ENCODE measurements at places on chromosomes 11 and 22.

- DNase-seq: peak; percentile 73
Measured at GRCh38 chr11:119474682-119475596, 52.0 kb upstream of the THY1 start.

DNA sequence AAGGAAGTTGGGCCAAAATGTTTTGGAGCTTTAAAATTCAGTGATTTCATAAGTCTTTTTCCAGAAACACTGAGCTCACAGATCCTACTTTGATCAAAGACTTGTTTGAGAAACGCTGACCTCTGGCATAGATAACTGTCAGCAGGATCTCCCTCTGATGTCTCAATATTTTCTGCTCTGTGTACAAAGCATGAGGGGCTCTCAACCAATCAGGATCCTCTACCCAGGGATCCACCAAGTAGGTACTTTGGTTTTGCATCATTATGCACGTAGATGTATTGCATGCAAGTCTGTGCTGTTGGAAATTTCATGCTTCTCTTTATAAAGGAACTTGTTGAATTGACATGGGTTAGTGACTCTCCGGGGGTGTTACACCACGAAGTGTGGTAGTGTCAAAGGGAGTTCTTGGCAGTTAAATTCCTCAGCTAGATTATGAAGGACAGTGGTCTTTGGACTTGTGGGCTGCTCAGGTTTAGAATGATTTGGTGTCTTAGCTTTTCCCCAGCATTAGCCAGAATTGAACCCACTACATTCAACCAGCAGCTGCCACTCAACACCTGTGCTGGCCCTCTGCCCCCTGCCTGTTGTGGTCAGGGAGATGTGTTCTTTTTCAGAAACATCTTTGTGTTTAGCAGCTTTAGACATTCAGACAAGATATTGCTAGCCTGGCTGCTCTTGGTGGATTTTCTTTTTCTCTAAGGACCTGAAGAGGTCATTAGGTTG lies 1.7 kb upstream of the DIXDC1 start:
- no peak for DNase-seq

- DNase-seq: peak; percentile 94
Measured at GRCh38 chr22:49760280-49760629, 67.4 kb downstream of the BRD1 start.

GRCh38 chr22:48366056-48366455 lies 1461.6 kb downstream of the BRD1 start:
- DNase-seq: no peak

DNA sequence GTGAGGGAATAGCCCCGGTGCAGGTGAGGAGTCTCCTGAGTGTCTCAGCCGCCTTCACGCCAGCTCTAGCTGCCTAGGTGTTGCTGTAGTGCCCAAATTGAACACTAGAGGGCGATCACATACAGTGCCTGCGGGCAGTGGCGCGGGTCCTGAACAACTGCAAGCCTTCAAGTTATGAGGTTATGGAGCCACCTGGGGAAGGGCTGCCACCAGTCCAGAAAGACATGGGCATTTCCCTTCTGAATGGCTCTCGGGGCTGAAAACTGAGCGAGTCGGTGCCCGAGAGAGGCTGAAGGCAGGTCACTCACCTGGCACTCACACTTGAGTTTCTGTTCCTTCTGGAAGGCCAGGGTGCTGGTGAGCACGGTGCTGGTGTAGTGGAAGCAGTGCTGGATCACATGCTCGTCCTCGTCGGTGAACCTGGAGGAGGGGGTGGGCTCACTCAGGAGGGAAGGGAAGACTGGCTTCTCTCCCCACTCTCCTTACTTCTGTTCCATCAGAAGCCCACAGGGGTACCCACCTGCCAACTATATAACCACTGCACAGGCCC lies 88.4 kb downstream of the PDE2A start:
- peak; percentile 80 for DNase-seq

DNA sequence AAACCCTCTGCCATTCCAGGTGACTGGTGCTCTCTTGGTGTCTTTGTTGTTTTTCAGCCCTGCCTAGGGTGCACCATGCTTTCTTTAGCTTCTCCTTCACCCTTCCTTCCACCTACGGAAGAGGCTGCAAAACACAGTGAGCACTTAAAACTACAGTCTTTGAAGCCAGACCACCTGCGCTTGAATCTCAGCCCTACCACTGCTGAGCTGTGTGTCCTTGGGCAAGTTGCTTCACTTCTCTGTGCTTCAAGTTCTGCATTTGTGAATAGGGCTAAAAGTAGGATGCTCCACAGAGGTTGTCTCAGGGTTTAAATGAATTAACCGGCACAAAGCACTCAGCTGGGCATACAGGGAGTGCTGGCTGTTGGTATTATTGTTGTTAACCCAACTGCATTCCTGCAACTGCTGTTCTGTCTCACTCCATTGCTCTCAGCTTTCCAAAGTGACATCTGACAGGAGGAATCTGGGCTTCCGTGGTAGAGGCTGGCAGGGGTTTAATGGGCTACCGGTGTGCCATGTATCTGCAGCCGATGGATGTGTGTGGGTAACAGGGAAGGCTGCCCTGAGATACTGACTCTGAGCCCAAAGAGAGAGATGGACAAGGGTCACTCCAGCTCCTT lies 139.3 kb downstream of the FBXO7 start:
- DNase-seq: no peak

- no peak for DNase-seq
Measured at GRCh38 chr11:22976146-22976545, 115.9 kb upstream of the CCDC179 start.

DNA sequence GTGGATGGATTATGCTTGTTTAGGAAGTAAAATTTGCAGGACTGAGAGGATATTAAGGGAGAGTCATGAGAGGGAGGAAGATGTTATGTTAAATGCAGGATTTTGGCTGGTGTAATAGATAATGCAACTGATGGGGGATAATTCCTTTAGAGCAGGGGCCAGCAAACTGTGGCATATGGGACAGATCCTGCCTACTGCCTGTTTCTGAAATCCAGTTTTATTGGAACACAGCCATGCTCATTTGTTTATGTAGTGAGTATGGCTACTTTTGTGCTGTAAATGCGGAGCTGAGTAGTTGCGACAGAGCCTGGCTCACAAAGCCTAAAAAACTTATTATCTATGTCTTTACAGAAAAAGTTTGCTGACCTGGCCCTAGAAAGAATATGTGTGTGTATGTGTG lies 66.6 kb upstream of the MPPED2 start:
- DNase-seq: peak; percentile 12

- DNase-seq: peak; percentile 95
Measured at GRCh38 chr22:43923631-43924464, at the start of gene PNPLA3. PNPLA3 (plus strand) TSS chr22:43923805; CDS start chr22:43923912, 107 bp downstream.

DNA sequence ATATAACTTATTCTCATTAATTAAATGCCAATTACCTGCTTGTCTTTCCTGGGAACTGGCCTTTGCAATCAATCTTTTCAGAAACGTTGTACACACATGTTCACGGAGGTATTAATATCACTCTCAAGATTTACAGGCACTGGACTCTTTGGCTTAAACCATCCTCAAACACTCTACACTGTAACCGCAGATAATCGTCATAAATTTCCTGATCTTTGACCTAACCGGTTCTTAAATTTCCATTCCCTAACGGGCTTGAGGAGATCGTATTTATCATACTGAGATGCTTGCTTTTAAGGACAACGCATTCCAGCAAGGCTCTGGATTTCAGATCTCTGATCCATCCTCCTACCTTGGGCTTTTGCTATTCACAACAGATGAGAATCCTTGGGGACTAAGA lies 72.8 kb downstream of the ARL14EP start:
- DNase-seq: peak; percentile 24

DNA sequence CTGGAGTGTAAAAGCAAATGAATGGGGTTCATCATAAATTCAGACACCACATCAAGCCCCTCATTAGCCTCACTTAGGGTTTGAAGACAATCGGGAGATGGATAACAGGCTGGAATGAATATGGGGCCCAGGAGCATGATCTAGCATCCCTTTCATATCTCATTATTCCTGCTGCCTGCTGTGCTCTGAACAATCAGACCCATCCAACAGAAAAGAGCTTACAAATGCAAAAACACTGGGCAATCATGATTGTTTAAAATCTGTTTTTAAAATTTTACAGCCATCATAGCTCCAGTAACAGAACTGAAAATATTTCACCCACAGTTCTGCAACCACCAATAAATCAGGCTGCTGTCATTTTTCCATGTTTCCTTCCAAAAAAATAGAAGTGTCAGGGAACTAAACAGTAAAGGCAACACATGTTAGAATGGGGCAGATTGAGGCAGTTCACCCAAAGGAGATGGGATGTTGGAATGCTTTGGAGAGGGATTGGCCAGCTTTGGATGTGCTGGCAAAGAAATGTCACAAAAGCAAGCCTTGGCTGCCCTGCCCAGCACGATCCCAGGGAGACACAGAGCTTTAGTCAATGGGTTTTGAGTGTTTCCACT lies 47.8 kb upstream of the BMAL1 start:
- peak; percentile 42 for DNase-seq

Measured in NCI-H69 (cell line).